PC-3 (cell line): ENCODE measurements at places on chromosomes 13 and 19. TPM values are rescaled to one million over a fixed set of nuclear protein-coding genes. Genes with fewer than 3 reads are reported as not detected.
A peak's percentile ranks its signal among the peaks of the same experiment; 100 is the strongest.

GRCh38 chr13:34720618-34721017 lies 221.5 kb upstream of the NBEA start:
- peaks cover 36% of the 10 kb centered on the region for H3K4me1 ChIP-seq
- peak overlapping the region; percentile 45 for H3K27ac ChIP-seq
- no peaks in the 10 kb centered on the region for H3K36me3 ChIP-seq
- no peaks in the 10 kb centered on the region for H3K27me3 ChIP-seq

DNA sequence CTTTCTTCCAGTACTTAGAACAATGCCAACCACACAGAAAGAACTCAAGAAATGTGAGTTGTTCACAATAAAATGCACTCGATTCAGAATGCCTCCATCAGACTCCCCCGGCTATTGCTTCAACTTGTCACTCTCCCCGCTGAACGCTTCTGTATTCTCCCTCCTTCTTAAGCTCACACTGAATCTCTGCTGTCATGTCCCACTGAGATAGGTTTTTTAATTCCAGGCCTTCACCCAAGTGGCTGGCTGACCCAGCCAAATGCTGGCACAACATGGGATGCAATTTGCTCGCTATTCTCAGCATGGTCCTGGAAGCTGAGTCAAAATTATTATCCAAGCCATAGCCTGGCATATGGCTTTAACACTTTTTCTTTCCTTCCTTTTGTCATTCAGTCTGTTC lies 76.8 kb upstream of the SERP2 start:
- DNase-seq: no peak
- no peaks in the 10 kb centered on the region for H3K36me3 ChIP-seq
- no peaks in the 10 kb centered on the region for H3K27me3 ChIP-seq
- no peak overlapping the region for H3K4me3 ChIP-seq

DNA sequence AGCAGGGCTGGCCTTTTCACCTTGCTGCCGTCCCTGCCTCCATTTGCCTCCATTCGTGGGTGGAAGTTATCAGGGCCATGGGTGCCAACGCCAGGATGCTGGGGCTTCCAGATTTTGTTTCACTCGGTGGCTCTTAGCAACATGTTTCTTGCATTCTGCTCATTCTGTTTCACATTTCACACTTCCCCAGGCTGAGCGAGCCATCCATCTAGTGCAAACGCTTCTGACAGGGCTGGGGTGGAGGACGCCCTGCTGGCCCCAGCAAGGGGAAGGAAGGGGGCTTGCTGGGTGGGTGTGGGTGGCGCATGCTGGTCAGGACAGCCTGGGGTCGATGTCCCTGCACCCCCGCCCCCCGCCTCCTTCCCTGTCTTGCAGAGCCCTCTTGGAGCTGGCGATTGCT lies 165.2 kb downstream of the URI1 start:
- no peak overlapping the region for H3K27ac ChIP-seq
- H3K4me3 ChIP-seq: no peak overlapping the region
- no peak for DNase-seq
- H3K4me1 ChIP-seq: no peaks in the 10 kb centered on the region
- H3K27me3 ChIP-seq: peaks cover 11% of the 10 kb centered on the region; the same call in 1 of the 2 replicates
- H3K36me3 ChIP-seq: no peaks in the 10 kb centered on the region

The CLIP3 gene
- total RNA-seq: 0.07 TPM in 1 of 2 replicates, not detected in the other

The C19orf73 gene
- total RNA-seq: 0.15 TPM in 1 of 2 replicates, not detected in the other

The DZIP1 gene
- total RNA-seq: 1.8 and 3.5 TPM in 2 replicates
